Umbilical cord (tissue), 2 donors: ENCODE measurements at places on chromosomes 1 and 21. TPM values are rescaled to one million over a fixed set of nuclear protein-coding genes. Genes with fewer than 3 reads are reported as not detected.

GRCh38 chr1:25566730-25567341 is 23.4 kb downstream of the LDLRAP1 start:
- DNase-seq = peak; percentile 90

GRCh38 chr1:28108001-28108400 is 19.6 kb upstream of the EYA3 start:
- DNase-seq = no peak

MIXL1 gene
- 1.4 TPM for total RNA-seq

NFASC gene
- 6.0 TPM for total RNA-seq
